ENCODE measurements at places on chromosomes 2 and 18. TPM values are rescaled to one million over a fixed set of nuclear protein-coding genes. Genes with fewer than 3 reads are reported as not detected.
A peak's percentile ranks its signal among the peaks of the same experiment; 100 is the strongest.

PPP1R1C gene
- not detected for total RNA-seq

C2orf66 gene
- total RNA-seq = 0.26 TPM

VIT gene
- 5.0 TPM for total RNA-seq

CRACDL gene
- 7.9 TPM for total RNA-seq

PLA2R1 gene
- 8.3 TPM for total RNA-seq

RIT2 gene
- not detected for total RNA-seq

THSD7B gene
- 1.4 TPM for total RNA-seq

DNA sequence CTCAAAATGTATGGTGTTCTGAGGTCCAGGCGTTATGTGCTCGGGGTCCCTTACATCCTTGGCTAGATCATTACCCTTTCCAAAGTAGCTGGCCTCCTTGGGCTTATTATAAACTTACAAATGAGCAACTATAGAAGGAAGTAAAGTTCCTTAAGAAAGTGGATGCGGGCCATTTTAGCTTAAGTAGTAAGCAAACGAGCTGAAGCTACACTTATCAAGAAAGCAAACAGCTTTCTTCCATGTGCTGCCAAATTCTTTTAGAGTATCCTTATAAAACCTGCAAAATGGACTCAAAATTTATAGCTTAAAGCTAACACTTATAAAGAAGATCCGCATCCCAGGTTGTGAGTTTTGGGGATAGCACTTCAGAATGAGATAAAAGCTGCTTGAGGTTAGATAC, 75.3 kb downstream of the ACTR3 start:
- no peak for DNase-seq

- no peak for DNase-seq
These were observed 125.3 kb downstream of the ARHGAP28 start for GRCh38 chr18:6854811-6855210.

GRCh38 chr2:165779706-165780105, 14.3 kb downstream of the GALNT3 start:
- no peak for DNase-seq

- DNase-seq = no peak
These were observed 234.5 kb downstream of the PAX3 start for GRCh38 chr2:222064286-222064685.

- DNase-seq = no peak
These were observed 8.9 kb downstream of the ADAM23 start for GRCh38 chr2:206452242-206452641.

- DNase-seq = no peak
These were observed 44.5 kb downstream of the SOCS6 start for GRCh38 chr18:70333316-70333715.

- peak; percentile 77 for DNase-seq
These were observed 11.5 kb upstream of the NFATC1 start for GRCh38 chr18:79384151-79384807.
